ENCODE measurements at places on chromosomes 12 and 14.

GRCh38 chr14:77864085-77864484, 64.2 kb downstream of the ADCK1 start:
- DNase-seq = no peak

DNA sequence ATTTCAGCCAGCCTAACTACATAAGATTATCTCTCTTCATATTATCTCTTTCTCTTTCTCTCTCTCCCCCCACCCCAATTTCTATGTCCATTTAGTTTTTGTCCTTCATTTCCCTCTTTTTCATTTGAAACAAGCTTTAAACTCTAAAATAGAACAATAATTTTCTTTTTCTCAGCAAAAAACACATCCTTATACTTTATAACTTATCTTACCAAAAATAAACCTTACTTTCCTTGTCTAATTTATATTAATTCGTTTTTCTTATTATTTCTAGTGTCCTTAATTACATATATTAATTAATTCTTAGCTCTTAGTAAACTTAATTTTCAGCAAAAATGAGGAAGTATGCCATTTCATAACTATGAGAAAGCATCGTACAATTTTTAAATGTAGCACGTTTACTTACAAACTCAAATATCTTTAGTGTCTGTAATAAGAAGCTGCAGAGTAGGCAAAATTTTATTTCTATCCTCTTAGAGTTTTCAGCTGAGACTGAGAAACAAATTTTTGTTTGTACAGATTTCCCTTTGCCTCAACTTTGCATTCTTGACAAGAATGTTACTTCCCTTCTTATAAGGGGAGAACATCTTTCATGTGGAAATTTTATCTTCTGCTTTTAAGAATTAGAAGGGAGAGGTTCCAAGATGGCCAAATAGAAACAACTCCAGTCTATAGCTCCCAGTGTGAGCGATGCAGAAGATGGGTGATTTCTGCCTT, 65.1 kb upstream of the ST8SIA1 start:
- no peak for DNase-seq

DNA sequence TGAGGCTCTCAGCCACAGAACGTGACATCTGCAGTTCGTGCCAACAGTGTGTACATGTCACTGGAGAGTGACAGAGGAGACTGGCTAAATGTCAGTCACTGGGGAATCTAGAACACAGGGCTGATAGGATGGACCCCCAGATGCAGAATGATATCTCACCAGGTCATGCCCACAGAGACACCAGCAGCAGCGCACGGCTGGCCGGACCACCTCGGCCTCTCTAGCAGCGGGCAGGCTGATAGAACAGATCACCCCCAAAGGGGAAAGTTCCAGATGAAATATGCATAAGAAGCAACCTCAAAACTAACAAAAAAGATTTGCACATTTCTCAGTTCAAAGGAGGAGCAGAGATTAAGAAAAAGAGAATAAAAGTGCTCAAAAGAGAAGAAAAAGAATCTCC, 266.5 kb downstream of the SEC23A start:
- no peak for DNase-seq

GRCh38 chr12:7017870-7018349, 366 bp downstream of the LPCAT3 start:
- no peak for DNase-seq

DNA sequence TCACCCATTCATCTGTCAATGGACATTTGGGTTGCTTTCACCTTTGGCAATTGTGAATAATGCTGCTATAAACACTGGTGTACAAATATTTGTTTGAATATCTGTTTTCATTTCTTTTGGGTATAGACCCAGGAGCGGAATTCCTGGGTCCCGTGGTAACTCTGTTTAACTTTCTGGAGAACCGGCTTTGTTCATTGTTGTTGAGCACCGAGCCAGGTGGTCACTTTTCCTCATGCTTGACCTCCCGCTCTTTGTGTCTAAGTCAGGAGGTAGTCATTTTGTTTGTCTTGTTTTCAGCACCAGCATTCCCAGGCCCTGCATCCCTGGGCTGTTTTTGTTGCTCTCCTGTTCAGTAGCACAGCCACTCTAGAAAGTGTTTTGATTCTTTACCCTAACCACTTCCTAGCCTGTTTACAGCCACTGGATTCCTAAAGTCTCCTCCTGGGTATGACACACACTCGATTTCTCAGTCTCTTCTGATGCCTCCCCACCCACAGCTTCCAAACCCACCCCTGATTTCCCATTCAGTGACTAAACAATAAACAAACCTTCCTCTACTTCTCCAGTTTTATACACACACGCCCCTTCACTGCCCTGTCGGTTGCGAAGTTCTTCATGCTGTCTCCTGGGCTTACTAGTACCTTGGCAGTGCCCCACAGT, 37.9 kb downstream of the B4GALNT3 start:
- no peak for DNase-seq

DNA sequence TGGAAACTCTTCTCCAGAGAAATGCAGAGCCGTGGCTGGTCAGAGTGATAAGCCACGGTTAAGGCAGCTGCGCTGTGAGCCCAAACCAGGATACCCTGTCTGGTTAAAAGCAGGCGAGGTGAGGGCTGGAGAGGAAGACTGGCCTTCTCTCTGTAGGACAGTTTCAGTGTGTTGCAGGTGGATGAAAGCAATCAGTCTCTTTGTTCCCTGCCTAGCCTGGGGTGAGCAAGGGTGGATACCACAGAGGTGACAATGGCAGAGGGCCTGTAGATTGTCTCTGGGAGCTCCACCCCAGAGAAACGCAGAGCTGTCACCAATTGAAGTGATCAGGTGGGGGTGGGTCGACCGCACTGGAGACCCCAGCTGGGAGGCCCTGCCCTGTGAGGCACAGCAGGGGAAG, 621.9 kb downstream of the LRFN5 start:
- DNase-seq = no peak

DNA sequence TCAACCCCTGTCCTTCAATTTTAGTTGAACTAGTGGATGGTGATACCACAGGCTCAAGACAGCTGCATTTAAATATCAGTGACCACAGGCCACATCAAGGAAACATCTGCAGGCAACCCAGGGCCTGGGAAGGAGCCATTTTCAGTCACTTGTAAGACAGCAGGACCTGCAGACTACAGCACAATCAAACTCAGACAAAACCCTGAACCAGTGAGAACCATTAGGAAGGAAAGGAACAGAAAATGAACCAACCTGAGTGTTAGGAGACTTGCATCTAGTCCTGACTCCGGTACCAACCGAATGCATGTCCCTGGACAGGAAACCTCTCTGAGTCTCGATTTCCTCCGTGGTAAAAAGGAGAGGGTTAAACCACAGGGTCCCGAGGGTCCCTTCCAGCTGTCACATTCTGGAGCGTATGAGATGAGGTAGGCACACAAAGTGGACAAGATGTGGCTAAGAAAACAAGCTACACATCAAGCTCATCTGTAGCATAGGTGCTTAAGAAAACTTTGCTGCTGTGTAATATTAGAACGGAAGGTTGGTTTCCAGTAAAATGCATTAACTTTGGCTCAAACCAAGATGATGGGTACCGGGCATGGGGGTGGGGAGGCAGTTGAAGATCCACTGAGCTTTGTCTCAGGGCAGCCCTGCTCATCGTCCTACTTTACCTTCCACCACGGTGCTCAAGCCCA, 1.6 kb upstream of the CDKN1B start:
- DNase-seq = no peak

GRCh38 chr12:121005346-121005815, 10.9 kb downstream of the C12orf43 start:
- peak; percentile 15 for DNase-seq

- DNase-seq = no peak
Observed at GRCh38 chr14:76541594-76542219, 165.8 kb downstream of the ESRRB start.

- DNase-seq = no peak
Observed at GRCh38 chr12:121455766-121456420, 56.0 kb downstream of the RNF34 start.

- DNase-seq = no peak
Observed at GRCh38 chr12:87160848-87161601, 868.2 kb downstream of the C12orf50 start.

DNA sequence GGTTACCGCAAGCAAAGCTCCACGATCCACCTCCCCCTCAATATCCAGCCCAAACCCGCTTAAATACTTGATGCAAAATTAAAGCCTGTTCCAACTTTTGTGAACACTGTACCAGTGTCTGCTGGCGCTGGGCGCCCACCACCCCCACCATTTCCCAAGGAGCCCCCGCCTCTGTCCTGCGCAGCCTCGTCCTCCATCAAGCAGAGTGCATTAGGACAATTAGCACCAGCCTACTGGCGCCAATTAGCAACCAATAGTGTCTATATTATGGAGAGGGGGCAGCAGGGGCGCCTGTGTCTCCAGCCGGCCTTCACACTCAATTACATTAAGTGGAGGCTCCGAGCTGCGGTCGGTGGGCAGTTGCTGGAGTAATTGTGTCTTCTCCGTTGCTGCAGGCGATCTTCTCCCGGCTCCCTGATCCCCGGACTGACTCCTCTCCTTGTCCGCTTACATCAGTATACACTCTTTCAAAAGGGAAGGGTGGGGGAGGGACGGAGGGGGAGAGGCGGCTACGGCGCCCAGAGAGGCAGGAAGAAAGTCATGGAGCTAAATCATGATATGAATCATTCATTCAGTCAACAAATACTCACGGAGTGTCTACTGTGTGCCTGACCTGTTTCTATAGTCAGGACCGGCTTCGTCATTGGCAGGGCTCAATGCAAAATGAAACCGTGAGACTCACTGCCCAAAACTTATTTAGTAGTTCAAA, 707.3 kb downstream of the MED13L start:
- no peak for DNase-seq

DNA sequence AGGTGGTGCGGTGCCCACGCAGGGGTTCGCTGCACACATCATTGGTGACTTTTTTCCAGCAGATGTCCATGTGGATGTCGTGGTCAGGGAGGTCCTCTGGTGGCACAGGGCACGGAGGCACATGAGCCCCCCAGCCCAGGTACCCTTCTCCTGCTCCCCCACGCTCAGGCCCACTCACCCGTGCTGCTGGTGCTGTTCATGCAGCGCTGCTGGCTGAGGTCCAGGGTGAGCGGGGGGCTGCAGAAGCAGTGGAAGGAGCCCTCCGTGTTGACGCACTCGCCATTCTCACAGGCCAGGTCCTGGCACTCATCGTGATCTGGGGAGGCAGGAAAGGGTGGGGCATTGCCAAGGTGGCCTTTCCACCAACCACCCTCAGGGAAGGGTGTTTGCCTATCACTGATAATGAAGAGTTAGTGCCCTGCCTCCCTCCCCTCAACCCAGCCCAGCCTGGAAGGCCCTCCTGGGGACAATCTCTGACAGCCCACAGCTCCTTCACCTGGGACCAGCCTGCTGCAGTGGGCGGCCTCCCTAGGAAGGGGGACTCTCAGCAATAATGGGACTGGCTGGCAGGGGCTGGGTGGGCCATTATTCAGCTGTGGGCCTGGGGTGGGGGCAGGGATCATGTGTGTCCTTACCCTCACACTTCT, 9.8 kb downstream of the ISCA2 start:
- no peak for DNase-seq

DNA sequence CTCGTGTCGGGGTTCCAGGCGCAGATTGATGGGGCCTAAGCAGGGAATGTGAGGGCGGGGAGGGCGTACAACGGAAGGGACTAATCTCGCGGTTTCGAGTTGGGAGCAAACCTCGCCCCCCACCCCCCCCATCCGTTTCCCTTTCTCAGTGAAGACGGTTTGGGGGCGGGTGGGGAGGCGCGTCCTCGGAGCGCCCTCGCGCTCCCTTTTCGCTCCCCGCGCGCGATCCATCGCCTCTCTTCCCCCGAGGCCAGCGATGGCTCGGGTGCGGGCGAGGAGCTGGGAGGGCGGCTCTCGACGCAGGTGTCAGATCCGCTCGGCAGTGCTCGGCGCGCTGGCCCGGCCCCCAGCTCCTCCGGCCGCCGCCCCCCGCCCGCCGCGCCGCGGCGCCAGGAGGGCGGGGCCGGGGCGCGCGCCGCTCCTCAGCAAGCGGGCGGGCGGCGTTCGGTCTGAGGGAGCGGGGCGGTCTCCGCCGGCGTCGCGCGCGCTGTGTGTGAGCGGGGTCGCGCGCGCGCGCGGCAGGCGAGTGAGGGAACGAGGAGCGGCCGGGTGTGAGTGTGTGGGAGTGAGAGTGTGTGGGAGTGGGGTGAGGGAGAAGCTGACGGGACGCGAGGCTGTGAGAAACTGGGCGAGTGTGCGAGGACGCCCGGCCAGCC, at the start of gene RIMKLB:
TSS of gene RIMKLB (plus strand) at position 516 of the 656 bp plus-strand sequence. CDS start 15,876 bp downstream, outside the sequence.
- peak; percentile 83 for DNase-seq

DNA sequence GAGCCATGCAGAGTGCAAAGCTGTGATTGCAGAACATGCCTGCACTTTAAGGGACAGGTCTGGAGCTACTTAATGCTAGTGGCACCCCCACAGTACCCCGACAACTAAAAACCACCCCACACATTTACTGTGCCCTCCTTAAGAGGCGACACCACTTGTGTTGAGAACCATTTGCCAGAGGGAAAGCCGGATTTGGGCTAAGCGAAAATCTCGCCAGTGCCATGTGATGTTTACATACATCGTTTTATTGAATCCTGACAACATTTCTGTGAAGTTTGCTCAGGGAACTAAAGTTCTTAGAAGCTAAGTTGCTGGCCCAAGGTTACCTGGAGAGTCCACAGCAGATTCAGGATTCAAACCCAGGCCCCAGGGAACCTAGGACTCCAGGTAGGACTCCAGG, 119.0 kb upstream of the FKBP4 start:
- DNase-seq = no peak

GRCh38 chr14:56352999-56353398, 226.6 kb upstream of the TMEM260 start:
- no peak for DNase-seq

DNA sequence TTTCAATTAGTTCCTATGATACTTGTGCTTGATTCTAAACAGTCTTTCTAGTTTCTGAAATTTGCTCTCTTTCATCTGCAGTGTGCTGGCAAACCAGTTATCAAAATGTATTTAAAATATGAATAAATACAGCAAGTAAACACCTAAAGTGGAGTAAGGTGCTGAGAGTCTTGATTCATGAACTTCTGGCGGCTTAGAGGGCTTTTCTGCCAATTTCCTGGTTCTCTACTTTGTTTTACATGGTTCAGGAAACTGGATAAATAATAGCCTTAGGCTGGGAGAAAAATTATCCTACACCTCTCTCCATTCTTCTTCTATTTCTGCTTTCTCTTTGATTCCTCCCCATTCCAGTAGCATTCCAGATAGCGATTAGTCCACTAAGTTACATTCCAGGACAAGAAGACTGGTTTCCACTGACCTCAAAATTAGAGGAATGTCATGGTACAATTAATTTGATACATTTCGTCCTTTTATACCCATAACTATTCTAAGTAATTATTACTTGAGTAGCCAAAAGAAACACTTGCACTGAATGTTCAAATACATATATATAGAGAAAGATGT, 14.9 kb downstream of the ATP2B1 start:
- DNase-seq = no peak

- no peak for DNase-seq
Observed at GRCh38 chr14:38404100-38404541, 148.2 kb upstream of the CLEC14A start.

GRCh38 chr12:130961921-130962451, 8.3 kb downstream of the ADGRD1 start:
- DNase-seq = no peak

- DNase-seq = no peak
Observed at GRCh38 chr12:99259040-99259934, 388.3 kb upstream of the GARIN6 start.

GRCh38 chr12:21538061-21538653, 12.1 kb downstream of the SPX start:
- DNase-seq = no peak
